Testis (tissue), 5 donors: ENCODE measurements at places on chromosomes 12 and 14. TPM values are rescaled to one million over a fixed set of nuclear protein-coding genes. Genes with fewer than 3 reads are reported as not detected.

DNA sequence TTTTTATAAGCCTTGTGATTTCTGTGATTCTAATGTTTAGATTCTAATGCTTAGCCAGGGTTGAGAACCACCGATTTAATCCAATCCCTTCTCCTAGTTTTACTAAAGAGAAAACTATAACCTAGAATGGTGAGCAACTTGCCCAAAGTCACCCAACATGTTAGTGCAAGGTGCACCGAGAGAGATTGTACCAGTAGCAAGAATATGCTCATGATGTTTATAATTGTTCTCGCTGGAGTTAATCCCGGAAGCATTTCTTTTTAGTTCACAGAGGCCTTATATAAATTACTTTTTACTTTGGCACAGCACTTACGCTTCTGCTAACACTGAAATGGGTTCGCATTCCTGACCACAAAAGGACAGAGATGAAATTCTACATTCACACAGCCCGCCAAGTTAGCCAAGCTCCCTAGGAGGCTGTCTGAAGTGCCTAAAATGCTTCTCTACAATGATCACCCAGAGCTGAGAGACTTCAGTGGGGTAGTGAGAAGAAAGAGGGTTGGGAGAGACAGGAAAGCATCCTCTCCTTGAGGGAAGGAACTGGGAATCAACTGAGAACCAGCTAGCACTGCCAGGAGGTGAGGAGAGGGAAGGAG lies 579 bp upstream of the BLOC1S1 start:
- H3K36me3 ChIP-seq = no peaks in the 10 kb centered on the region
- H3K4me3 ChIP-seq = peak overlapping the region; percentile 95
- no peak for DNase-seq
- H3K4me1 ChIP-seq = peaks cover 60% of the 10 kb centered on the region

- H3K4me3 ChIP-seq = peak overlapping the region; percentile 60
- H3K27me3 ChIP-seq = no peaks in the 10 kb centered on the region
- peak overlapping the region; percentile 89 for H3K27ac ChIP-seq
- DNase-seq = peak; percentile 61
- peaks cover 58% of the 10 kb centered on the region for H3K4me1 ChIP-seq
- no peaks in the 10 kb centered on the region for H3K36me3 ChIP-seq
Observed at GRCh38 chr12:53053218-53054111, 3.6 kb downstream of the TNS2 start.

Gene MDM2
- 56.1 TPM for total RNA-seq

DNA sequence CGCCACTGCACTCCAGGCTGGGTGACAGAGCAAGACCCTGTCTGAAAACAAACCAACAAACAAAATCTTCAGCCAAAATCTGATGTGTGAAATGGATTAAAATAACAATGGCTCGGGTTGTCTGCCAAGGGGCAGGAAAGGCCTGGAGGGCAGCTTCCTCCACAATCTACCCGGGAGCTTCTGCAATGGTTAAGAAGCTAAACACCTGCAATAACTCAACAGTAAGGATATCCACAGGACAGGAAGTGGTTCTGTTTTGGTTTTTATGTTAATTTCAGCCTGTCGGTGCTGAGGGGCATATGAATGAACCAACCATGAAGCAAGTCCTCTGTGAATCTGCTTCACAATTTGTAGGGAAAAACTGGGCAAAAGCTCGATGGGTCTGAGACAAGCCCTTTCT lies 34.4 kb downstream of the RAD52 start:
- no peak overlapping the region for H3K4me3 ChIP-seq
- no peaks in the 10 kb centered on the region for H3K36me3 ChIP-seq

Gene C3AR1
- total RNA-seq = 2.8 TPM

Gene SERPINA1
- 2.2 TPM for total RNA-seq

DNA sequence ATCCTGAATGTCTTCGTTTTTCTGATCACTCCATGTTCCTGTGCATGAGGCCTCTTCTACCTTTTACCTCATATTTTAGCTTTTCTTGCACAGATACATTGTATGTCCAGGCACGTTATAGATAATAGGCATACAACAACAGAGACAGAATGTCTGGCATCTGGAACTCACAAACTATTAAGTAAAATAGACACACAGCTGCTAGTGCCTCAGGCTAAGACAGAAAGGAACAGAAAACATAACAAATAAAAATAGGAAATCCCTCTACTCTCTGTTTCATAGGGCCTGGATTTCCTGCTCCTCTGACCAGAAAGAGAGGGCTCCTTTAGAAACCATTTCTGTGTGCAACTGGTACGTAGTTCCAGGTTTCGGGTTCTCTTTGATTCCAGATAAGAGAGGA lies 48.6 kb downstream of the ATXN7L3B start:
- no peak overlapping the region for H3K4me3 ChIP-seq
- H3K36me3 ChIP-seq = no peaks in the 10 kb centered on the region
- H3K27ac ChIP-seq = peak overlapping the region; percentile 25
- DNase-seq = no peak
- peaks cover 7% of the 10 kb centered on the region for H3K4me1 ChIP-seq
- H3K27me3 ChIP-seq = no peaks in the 10 kb centered on the region

DNA sequence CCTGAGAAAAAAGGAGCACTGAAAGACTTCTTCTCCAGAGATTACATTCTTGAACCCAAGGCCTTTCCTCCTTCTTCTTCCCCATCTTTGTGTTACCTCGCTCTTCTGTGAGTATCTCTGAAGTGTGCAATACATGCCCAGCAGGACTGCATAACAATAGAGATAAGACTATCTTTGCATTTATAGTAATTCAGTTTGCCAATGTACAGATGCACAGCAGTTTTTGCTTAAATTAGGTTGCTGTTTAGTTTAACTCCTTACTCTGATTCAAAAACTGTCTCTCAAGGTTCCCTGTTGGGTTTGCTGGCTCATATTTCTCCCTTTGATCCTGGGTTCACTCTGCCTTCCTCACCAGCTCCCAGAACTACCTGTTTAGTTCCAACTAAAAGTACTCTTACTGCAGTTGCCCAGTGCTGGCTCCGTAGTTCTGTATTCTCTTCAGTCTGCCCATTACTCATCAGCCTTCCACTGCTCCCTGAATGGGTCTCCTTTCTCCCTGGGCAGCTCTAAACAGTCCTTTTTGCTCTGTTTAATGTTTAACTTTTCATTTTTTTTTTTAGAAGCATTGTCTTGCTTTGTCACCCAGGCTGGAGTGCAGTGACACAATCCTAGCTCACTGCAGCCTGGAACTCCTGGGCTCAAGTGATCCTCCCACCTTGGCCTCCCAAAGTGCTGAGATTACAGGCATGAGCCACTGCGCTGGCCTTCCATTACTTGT lies 180.6 kb upstream of the CAND1 start:
- H3K27me3 ChIP-seq = no peaks in the 10 kb centered on the region
- H3K4me3 ChIP-seq = no peak overlapping the region
- H3K36me3 ChIP-seq = no peaks in the 10 kb centered on the region
- H3K4me1 ChIP-seq = no peaks in the 10 kb centered on the region
- no peak for DNase-seq

GRCh38 chr12:25725470-25725869 lies 172.4 kb upstream of the LMNTD1 start:
- DNase-seq = no peak
- H3K27ac ChIP-seq = no peak overlapping the region
- no peak overlapping the region for H3K4me3 ChIP-seq
- H3K4me1 ChIP-seq = peaks cover 4% of the 10 kb centered on the region
